ENCODE measurements at places on chromosomes 11 and 22.

DNA sequence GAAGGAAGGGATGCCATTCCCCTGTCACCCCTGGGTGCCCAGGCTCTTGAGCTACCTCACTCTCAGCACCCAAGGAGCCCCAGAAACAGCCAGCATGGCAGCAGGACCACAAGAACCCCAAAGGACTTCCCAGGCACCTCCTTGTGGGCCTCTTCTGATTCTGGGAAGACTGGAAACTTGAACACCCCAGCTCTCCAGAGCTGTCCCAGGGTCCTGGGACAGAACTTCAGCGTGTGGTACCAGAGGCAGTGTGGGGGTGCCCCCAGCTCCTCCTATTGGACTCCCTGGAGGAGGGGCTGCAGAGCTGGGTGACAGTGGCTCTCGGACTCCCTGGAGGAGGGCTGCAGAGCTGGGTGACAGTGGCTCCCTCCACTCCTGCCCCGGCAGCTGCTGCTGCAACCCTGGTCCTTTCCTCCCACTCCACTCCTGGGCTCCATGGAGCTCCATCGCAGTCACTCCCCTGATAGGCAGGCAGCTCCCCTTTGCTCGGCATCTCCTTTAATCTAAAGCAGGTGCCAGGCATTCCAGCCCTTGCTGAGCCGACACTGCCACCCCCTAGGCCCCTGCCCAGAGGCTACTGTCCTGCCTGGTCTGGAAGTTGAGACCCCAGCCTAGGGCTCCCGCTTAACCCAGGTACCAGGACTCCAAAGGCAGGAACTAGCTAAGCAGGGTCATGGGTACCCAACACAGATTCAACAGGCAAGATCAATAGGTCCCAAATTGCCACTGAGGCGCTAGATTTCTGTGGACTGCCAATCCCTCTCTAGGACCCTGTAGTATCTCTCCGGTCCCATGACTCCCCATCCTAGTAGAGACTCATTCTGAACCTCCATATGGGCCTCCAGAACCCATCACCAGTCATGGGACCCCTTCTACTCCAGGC lies 2.7 kb downstream of the BCL9L start:
- DNase-seq = peak; percentile 34

DNA sequence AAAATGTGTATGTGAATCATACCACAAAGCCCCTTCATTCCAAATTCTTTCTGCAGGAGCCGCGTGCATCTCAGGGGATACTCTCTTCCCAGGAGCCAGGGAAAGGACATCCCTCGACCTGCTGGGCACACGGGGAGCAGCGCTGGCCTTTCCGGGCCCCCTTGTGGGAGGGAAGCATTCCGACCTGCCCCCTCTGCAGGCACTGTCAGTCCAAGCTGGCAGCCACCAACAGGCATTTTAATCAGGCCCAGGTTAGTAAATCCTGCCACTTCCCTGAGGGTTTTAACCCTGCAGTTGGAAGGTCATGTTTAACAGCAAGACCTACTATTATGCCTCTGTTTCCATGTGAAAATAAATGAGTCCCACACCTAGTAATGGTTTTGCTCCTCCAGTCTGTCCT lies 391.5 kb downstream of the SHANK2 start:
- DNase-seq = no peak

DNA sequence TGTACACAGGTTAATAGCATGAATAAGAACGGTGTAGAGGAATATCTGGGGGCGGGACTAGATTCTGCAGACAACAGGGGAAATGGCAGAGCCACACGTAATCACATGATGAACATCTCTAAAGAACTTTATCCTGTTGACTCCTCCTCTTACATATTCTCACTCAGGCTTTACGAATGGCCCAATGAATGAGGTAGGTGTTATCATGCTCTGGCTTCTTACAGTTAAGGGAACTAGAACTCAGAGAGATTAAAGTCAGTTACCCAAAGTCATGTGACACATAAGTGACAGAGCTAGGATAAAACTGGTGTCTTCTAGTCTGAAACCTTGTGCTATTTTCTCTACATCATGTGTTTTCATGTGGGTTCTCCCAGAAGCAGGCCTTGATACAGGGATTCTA lies 49.0 kb upstream of the BMAL1 start:
- DNase-seq = no peak

DNA sequence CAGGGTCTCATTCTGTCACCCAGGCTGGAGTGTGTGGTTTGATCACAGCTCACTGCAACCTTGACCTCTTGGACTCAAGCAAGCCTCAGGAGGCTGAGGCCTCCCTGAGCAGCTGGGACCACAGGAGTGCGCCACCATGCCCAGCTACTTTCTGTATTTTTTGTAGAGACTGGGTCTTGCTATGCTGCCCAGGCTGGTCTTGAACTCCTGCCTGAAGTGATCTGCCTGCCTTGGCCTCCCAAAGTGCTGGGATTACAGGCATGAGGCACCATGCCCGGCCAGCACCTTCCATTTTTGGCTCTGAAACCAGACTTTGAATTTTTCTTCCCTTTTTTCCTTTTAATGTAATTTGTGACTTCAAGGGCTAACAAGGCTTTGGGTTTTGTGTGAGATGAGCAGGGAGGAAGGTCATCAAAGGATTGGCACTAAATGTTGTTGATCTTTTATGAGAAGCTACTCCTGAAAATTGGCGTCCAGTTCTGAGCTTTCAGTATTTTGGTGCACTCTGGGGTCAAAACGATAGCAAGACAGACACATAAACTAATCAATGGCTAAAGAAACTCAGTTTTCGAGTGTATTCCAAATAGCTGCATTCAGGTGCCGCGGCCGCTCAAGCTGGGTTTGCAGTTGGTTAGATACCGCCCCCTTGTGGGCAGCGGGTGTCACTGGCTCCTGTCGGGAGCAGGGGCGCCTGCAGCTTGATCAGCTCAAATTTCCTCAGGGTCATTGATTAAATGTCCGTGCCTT lies 51.9 kb upstream of the CLMP start:
- peak; percentile 79 for DNase-seq

- DNase-seq = peak; percentile 11
Measured at GRCh38 chr11:67230406-67230805, 35.9 kb upstream of the GRK2 start.

DNA sequence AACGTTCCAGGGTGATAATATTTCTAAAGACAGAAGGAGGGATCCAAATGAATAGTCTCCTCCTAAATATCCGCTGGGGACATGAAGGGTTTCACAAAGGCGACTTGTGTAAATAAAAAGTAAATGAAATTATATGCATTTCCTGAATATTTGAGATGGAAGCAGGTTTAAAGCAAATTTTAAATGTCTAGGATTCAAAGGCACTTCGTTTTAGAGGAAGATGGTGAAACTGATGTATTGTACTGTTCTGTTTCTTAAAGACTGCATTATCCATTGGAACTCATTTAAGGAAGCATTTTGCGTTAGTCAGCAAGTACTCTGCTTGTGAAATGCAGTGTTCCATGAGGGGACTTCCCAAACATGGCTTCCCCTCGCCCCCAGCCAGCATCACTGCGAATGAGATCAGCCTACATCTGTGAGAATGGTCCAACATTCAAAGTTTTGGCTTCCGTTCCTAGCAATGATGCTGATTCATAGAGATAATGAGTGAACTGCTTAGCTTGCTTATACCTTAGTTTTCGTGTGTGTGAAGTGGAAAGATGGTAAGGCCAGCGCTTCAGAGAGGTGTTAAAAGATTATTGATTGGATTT lies 1.5 kb downstream of the RAB39A start:
- DNase-seq = no peak

DNA sequence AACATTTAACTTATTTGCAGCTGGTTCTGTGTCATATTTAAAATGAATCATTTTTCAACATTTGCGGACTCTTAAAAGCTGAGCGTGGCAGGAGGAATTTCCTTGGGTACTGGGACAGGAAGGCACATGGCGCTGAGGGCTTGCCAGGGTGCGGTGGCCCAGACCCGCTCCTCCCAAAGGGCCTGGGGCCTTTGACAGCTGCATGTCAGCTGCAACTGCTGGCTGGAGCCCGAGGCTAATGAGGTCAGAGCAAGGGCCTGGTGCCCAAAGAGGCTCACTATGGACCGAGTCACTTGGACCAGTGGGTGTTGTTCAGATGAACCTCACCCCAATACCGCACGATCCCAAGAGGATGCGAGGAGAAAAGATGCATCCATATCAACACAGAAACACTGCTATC lies 326.9 kb downstream of the CTTN start:
- DNase-seq = no peak

- no peak for DNase-seq
Measured at GRCh38 chr11:83681906-83682610, 395.9 kb upstream of the CCDC90B start.

DNA sequence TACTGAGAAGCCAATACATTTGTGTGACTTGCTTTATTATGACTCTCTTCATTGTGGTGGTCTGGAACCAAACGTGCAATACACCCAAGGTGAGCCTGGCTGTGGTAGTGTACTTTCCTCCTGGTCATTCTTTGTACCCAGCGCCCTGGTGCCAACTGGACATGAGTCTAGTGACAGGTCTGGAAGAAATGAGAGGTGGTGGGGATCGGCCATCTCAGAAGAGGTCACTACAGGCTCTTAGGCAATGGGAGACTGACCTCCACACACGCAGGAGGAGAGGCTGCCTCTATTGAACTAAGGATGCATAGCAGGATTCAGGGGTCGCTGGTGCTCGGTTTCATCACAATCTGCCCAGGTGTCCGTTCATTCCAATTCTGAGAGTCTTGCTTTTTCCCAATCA lies 56.4 kb upstream of the RTL6 start:
- no peak for DNase-seq

DNA sequence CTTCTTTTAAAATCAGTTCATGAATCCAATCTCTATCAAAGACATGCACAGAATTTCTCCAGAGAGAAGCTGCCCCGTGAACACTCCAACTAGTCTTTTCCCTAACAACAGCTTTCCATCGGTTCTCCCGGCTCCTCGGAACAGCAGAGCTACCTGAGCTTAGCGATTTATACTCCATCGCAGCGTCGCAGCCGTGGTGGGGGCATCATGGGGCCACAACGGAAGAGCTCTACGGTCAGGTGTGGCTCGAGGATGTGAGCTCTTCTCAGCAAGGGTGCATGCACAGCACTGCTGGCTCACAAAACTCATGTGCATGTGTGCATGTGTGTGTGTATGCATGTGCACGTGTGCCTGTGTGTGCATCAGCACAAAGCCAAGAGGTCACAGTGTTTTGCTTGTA lies 11.7 kb upstream of the MOB2 start:
- DNase-seq = no peak

DNA sequence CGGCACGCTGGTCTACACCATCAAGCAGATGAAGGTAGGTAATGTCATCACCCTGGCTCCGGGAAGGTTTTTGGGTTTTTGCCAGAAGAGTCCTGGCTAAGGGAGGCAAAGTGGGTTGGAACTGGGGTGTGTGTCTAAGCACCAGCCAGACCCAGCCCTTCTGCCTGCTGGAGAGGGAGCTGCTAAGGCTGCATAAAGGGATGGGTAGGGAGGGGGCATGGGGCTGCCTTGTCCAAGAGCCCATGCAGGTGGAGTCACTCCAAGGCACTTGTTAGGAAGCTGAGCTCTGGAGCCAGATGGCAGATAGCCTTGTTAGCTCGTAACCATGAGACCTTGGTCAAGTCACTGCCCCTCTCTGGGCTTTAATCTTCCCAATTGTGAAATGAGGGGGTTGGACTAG lies 48.0 kb downstream of the TIMP3 start:
- DNase-seq = no peak

DNA sequence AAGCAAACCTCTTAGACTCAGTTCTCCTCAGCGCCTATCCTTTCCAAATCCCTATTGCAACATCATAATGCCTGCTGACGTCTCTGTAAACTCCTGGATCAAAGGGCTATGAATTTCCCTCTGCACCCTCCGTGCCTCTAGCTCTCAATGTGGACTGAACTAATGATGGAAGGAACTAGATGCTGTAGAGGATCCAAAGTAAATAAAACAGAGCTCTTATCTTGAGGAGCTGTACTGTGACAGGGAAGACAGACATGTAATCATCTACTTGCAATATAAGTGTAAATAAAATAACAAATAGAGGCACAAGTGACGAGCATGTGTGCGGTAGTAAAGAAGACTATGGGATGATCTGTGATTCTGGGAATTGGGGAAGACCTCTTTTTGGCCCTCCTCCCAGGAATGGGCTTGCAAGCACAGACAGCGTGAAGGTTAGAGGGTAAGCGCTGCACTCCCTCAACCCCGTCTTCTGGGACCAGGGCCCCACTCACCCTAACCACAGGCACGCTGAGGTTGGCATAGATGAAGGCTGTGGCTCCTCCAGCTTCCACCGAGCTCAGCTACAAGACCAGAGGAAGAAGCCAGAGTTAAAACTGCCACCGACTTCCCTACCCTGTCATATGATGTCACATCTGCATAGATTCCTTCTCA lies 42.2 kb downstream of the P4HA3 start:
- DNase-seq = no peak

- DNase-seq = no peak
Measured at GRCh38 chr22:48820481-48821345, 1007.0 kb downstream of the BRD1 start.

DNA sequence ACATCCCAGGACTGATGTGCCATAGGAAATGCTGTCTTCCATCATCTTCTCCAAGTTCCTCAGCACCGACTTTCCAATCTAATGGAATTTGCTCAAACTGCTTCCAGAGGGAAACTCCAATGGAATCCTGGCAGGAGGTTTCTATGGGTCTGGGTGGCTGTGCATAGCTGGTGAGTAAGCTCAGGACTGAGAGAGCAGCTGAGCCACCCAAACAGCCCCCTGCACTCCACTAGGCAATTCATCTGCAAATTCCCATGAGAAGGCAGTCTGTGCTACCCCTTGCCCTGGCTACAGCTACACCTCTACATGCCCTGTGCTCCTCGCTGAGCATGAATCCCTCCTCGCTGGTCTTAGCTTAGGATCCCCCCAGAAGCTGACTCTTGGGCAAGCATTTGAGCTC lies 127.9 kb upstream of the CSNK2A3 start:
- DNase-seq = peak; percentile 37

- no peak for DNase-seq
Measured at GRCh38 chr11:115873813-115874212, 369.6 kb upstream of the CADM1 start.

GRCh38 chr11:111982019-111982464 lies 43.2 kb upstream of the DLAT start:
- peak; percentile 51 for DNase-seq

GRCh38 chr11:113935858-113936257 lies 31.3 kb downstream of the HTR3B start:
- no peak for DNase-seq

GRCh38 chr22:44816141-44816540 lies 63.8 kb downstream of the ARHGAP8 start:
- peak; percentile 5 for DNase-seq

GRCh38 chr22:32836280-32837123 lies 35.0 kb downstream of the TIMP3 start:
- DNase-seq = peak; percentile 35

GRCh38 chr22:42308892-42309468 lies 38.5 kb upstream of the TCF20 start:
- DNase-seq = no peak

All from EH (cell line).